CD4-positive, alpha-beta T cell treated with Interleukin-15 for 4 hours (primary cell): ENCODE measurements at places on chromosomes 16 and 17.

DNA sequence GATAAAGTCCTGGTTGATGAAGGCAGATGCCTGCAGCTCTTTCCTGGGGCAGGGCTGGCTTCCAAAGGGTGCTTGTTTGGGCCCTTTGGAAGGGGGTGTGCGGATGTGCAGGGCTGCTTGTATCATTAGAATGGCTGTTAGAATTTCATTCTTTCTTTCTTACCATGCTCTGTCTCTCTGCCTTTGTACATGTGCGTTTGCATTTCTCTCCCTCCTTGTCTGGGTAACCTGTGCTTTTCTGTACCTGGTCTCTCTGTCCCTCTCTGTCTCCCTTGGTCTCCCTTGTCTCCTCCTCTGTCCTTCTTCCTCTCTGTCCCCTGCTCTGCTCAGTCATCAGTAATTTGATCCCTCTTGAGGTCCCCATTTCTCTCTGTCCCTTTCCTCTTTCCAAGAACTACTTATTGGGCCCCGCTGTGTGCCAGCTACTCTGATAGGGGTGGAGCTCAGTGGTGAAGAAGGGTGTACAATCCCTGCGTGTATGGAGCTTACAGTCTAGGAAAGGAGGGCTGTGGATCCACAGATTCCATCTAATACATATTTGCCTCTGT, 69.3 kb downstream of the PLCG2 start:
- DNase-seq = no peak

DNA sequence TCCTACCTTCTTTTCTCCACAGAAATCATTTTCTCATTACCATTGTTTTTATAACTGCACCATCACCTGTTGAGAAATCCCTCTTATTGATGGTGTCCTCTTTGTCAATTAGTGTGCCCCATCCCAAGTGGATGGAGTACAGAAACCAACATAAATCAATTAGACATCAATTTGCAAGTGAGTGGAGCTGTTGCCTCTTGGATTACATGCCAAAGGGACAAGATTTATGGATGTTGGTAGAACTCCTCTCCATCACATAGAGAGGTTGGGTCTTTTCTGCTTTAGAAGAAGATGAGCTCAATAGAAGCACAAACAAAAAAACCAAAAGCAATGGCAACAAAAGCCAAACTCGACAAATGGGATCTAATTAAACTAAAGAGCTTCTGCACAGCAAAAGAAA, 973.5 kb downstream of the CDH11 start:
- no peak for DNase-seq

GRCh38 chr17:51044976-51045375, 75.7 kb downstream of the SPAG9 start:
- DNase-seq = no peak

- DNase-seq = no peak
Observed at GRCh38 chr16:88930716-88931115, 46.3 kb downstream of the CBFA2T3 start.

GRCh38 chr17:62778990-62779681, 29.0 kb downstream of the MARCHF10 start:
- DNase-seq = no peak

DNA sequence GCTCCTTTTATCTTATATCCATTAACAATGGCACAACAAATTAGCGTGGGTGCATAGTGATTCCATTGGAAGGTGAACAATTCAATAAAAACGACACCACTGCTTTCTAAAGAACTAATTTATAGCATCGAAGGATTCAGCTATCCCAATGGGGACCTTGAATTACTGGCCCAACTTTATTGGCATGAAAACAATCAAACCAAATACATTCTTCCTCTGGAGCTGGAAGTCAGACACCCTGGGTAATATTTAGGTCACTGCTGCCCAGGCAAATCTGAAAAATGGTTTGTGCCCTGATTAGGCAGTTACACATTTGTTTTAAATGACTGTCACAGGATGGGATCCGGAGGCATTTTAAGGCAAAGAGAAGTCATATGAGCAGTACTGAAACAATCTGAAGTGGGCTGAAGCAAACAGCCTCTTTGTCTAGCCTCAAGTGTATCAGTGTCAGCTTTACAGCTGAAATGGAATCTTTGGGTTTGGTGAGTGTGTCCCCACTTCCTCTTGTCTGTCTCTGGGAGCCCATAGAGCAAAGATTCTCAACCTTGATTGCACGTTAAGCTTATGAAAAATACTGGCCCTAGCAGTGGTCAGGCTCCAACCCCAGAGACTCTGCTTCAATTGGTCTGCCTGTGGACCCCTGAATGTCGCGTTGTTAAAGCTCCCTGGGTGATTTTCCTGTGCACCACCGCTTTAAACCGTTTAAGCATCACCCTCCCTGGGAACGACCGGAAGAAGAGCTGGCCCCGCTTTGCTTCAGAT, 30.3 kb downstream of the CDK5R1 start:
- DNase-seq = peak; percentile 18

GRCh38 chr17:79835470-79835899, 3.8 kb downstream of the CBX4 start:
- no peak for DNase-seq

DNA sequence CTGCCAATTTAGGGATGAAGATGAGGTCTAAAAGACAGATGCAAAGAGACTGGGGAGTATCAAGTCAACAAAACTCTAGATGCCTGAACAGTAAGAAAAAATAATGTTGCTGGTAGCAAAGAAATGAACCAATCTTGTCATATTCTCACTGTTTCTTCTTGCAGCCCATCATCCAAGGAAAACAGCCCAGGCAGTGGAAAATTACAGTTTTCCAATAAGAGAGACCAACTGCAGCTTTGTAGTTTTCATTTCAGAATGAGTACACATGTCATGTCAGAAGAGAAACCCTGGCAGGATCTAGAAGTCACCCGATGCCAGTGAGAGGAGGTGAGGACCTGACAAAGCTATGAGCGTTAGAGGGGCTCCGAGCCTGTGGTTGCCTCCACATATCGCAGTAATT, 500.4 kb upstream of the PSMD7 start:
- no peak for DNase-seq

GRCh38 chr17:44108440-44109311, 14.8 kb downstream of the HDAC5 start:
- DNase-seq = no peak

- DNase-seq = no peak
Observed at GRCh38 chr17:6675201-6675825, 23.8 kb downstream of the C17orf100 start.

- DNase-seq = no peak
Observed at GRCh38 chr17:63381101-63381729, 64.9 kb downstream of the CYB561 start.

DNA sequence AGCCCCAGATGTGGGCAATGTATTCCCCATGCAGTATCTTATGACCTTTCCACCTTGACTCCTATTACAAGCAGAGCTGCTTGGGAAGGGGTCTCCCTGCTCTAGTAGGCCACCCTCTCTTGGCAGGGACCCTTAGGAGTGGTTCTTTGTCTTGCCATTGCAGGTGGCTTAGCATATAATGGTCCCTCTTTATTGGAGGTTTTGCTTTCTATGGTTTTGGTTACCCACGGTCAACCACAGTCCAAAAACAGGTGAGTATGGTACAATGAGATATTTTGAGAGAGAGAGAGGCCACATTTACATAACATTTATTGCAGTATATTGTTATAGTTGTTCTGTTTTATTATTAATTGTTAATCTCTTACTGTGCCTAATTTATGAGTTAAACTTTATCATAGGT, 472.8 kb upstream of the ASIC2 start:
- DNase-seq = no peak

GRCh38 chr16:9526791-9527190, 435.3 kb downstream of the HAPSTR1 start:
- no peak for DNase-seq

GRCh38 chr16:59259074-59259949, 525.2 kb upstream of the GOT2 start:
- no peak for DNase-seq

GRCh38 chr17:61408151-61409041, 8.8 kb downstream of the TBX2 start:
- no peak for DNase-seq

DNA sequence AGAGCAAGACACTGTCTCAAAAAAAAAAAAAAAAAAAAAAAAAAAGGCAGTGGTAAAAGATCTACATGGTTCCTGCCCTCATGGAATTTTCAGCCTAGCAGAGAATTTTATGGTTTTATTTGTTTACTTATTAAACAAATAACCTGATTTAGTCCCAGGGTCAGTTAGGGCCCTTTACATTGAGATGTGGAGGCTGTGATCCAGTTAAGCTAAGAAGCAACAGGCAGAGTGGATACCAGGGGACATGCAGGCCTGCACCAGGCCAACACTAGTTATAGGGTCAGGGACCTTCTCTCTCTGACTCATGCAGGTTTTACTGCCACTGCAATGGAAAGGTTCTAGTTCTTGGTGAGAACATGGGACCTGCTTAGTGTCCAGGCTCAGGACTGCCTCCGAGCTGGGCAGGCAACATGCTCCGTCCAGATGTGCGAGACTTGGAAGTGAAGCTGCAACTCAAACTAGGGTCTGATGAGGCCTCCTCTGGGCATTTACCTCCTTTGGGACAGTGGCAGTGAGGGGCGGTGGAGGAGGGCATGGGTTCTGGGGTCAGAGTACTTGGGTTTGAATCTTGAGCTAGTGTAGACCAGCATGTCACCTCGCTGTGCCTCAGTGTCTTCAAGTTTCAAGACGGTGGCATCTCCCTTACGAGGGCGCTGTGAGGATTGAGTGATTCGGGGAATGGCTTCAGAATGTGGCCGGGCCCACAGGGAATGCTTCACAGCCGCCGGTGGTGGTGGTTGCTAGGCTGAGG, 301.8 kb downstream of the CPPED1 start:
- no peak for DNase-seq

DNA sequence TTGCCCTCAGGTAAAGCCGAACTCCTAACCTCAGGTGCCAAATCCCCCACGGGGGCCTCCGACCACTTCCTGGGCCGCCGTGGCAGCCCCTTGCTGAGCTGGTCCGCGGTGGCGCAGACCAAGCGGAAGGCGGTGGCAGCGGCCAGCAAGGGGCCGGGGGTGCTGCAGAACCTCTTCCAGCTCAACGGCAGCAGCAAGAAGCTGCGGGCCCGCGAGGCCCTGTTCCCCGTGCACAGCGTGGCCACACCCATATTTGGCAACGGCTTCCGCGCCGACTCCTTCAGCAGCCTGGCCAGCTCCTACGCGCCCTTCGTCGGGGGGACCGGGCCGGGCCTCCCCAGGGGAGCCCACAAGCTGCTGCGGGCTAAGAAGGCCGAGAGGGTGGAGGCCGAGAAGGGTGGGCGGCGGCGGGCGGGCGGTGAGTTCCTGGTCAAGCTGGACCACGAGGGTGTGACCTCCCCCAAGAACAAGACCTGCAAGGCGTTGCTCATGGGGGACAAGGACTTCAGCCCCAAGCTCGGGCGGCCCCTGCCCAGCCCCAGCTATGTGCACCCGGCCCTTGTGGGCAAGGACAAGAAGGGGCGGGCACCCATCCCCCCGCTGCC, 51.6 kb downstream of the ACTG1 start:
- DNase-seq = no peak

GRCh38 chr16:81956213-81956948, 54.9 kb downstream of the SDR42E1 start:
- no peak for DNase-seq

DNA sequence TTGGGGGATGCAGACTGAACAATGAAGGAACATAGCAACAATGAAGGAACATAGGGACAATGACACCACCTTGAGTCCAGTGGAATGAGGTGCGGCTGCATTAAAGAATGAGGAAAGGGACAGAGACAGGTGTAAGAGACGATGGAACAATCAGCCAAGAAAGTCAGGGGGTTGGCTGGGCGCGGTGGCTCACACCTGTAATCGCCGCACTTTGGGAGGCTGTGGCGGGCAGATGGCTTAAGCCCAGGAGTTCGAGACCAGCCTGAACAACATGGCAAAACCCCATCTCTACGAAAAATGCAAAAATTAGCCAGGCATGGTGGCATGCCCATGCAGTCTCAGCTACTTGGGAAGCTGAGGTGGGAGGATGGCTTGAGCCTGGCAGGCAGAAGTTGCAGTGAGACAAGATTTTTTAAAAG, 13.6 kb upstream of the CBFB start:
- DNase-seq = no peak

DNA sequence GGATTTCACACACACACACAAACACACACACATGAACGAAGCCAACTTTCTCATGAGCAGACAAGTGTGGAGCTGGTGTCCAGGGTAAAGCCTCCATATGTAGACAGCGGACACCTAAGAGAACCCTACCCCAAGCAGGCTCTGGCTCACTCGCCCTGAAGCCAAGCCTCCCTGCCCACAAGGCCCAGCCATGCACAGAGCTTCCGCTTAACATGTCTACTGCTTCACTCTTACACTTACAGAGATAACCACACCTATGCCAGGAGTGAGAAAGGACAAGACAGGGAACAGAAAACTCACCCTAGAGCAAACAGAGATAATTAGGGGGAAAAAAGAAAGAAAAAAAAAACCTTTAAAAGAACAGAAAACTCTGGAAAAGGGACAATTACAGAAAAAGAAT, 67.5 kb downstream of the CYTH1 start:
- no peak for DNase-seq

DNA sequence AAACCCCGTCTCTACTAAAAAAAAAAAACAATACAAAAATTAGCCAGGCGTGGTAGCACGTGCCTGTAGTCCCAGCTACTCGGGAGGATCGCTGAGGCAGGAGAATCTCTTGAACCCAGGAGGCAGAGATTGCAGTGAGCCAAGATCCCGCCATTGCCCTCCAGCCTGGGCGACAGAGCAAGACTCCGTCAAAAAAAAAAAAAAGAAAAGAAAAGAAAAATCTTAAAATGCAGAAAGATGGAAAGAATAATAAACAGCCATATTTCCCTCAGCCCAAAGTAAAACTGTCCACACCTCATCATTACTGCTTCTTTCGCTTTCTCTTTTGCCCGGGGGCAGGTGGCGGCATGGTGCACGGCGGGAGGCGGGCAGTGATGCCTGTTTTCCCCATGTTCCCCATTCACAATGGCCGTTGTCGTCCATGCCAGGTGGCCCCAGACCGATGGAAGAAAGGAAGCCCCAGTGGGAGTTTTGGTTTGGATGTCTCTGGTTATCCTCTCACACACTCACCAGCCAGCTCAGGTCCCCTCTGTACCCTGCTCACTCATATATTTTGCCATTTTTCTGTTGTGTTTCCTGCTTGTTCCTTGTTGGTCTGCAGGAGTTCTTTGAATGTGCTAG, 37.0 kb upstream of the PEMT start:
- DNase-seq = peak; percentile 55

DNA sequence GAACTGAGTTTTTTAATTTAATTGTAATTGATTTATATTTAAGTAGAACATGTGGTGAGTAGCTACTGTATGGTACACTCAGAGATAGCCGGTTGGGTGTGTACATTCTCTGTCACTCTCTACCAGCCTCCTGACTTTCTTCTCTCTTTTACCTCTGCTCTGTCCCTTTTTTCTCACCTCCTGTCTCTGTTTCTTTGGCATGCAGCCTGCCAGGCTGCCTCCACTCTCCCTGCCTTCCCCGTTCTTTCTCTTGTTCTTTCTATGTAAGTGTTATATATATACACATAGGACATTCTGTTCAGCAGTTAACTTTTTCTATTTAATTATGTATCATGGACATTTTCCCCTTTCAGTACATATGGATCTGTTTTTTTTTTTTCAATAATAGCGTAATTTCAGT, 50.8 kb downstream of the MRTFB start:
- DNase-seq = no peak

GRCh38 chr17:14744761-14745473, 444.0 kb downstream of the HS3ST3B1 start:
- no peak for DNase-seq
